ENCODE measurements at places on chromosomes 2 and 18. TPM values are rescaled to one million over a fixed set of nuclear protein-coding genes. Genes with fewer than 3 reads are reported as not detected.

- DNase-seq, result no peak
These were observed 115.6 kb upstream of the RMDN2 start for GRCh38 chr2:37809525-37809924.

- no peak for DNase-seq
These were observed 30.3 kb downstream of the SPOPL start for GRCh38 chr2:138531913-138532312.

DNA sequence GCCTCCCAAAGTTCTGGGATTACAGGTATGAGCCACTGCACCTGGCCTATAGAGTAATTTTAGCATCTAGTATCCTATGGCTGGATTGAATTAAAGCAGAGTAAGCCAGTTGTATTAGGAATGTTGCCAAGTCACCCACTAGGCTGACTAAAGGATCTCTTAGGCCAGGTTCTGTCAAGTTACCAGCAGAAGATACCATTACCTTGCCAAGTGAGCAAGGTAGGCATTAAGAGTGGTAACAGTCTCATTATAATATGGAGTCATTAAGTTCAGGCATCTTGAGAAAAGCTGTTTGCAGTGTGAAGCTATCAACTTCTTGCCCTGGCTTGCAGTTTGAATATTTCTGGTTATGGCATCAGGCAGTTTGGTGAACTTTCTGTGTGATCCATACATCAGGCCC, 37.0 kb upstream of the MTCL1 start:
- DNase-seq, result no peak

DNA sequence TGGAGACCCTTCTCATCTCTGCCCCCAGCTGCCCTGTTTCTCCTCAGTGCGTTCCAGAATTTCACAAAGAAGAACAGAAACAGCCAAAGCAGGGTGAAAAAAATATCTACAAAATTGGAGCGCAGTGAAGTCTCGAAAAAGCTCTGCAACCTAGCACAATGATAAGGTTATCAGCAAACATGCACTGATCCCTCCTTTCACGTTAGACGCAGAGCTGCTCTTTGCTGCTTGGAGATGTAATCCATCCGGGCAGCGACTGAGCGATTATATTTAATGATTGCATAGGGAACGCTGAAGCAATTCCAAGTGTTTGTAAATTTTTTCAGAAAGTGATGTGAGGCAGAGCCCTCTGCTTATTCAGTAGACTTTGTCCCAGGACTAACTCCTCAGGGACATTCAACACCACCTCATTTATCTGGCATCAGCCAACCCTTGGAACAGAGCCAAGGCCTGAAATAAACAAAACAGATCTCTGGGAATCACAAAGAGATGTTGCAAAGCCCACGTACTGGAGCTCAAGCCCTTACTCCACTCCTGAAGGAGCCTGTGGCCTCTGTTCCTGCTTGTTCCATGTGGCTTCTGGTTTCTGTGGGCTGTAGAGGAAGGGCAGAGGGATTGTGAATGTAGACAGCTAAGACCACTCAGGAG, 172.6 kb upstream of the BCL2L11 start:
- no peak for DNase-seq

GRCh38 chr2:215797676-215798075, 215.7 kb downstream of the MREG start:
- no peak for DNase-seq

- DNase-seq, result no peak
These were observed 119.5 kb downstream of the NUP35 start for GRCh38 chr2:183243758-183244157.

The DOK6 gene
- polyA plus RNA-seq, result 0.55 TPM

The PRKAG3 gene
- not detected for polyA plus RNA-seq

The USP34 gene
- 56.8 TPM for polyA plus RNA-seq

The ASTL gene
- not detected for polyA plus RNA-seq
